ENCODE measurements at places on chromosomes 11 and 22. TPM values are rescaled to one million over a fixed set of nuclear protein-coding genes. Genes with fewer than 3 reads are reported as not detected.

GRCh38 chr22:40324468-40325305 is 21.6 kb upstream of the ADSL start:
- DNase-seq: no peak

- DNase-seq: no peak
These were observed 18.5 kb downstream of the CLDN5 start for GRCh38 chr22:19505735-19506126.

GRCh38 chr22:47750086-47750485 is 987.6 kb downstream of the TBC1D22A start:
- no peak for DNase-seq

DNA sequence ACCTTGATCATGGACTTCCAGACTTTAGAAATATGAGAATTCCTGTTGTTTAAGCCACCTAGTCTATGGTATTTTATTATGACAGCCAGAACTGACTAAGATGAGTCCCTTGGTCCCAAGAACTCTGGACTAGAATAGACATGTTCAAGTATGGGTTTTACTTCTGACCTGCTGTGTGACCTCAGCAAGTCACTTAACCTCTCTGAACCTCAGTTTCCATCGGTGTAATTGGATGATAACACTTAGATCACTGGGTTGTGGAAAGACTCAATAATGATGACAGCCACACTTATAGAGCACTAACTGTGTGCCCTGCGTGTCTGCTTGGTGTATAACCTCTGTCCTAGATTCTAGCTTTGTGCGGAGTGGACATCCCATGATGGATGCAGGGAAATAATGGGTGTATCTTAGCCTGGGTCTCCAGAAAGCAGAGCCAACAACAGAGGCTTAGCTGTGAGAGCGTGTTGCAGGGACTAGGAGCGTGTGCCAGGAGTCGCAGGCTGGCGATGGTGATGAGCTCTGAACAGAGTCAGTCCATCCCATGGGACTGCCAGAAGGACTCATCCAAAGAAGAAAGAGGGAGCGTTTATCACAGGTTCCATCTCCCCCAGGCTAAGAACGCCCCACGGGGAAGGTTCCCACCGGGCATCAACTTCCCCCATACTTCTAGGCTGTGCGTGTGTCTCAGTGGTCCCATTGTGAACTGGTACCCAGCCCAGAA is 93.2 kb upstream of the TP53I11 start:
- no peak for DNase-seq

GRCh38 chr22:22855617-22856308 is 31.9 kb upstream of the IGLL5 start:
- DNase-seq: no peak

DNA sequence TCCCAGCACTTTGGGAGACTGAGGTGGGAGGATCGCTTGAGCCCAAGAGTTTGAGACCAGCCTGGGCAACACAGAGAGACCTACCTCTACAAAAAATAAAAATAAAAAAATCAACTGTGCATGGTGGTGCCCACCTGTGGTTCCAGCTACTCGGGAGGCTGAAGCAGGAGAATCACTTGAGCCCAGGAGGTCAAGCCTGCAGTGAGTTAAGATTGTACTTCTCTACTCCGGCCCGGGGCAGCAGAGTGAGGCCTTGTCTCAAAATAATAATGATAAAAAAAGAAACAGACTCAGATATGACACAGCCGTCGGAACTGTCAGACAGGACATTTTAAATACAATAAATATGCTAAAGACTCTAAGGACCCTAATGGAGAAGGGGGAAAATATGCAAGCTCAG is 18.4 kb downstream of the ASCL2 start:
- no peak for DNase-seq

GRCh38 chr11:63547061-63547460 is 10.5 kb downstream of the PLAAT4 start:
- DNase-seq: no peak

The PLEKHB1 gene
- total RNA-seq: 33.5 TPM

The SORL1 gene
- 18.2 TPM for total RNA-seq

The FGF19 gene
- not detected for total RNA-seq

The FAT3 gene
- total RNA-seq: 3.4 TPM
